ENCODE measurements at places on chromosomes 7 and 10.
A peak's percentile ranks its signal among the peaks of the same experiment; 100 is the strongest.

DNA sequence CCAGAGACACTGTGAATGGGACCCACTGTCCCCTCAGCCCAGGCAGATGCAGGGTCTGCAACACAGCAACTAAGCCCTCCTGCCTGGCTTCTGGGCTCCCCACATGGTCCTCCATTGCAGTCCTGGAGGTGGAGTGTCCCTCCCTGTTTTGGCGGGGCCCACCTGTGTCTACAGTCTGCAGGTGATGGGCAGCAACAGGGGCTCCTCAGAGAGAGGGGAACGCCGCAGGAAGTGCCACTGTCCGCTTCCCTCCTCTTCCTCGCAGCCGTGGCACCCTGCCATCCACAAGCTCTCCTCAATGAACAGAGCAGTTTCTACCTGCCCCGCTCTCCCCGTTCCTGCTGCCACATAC is 9.3 kb downstream of the CAMK2G start:
- peak; percentile 47 for DNase-seq

DNA sequence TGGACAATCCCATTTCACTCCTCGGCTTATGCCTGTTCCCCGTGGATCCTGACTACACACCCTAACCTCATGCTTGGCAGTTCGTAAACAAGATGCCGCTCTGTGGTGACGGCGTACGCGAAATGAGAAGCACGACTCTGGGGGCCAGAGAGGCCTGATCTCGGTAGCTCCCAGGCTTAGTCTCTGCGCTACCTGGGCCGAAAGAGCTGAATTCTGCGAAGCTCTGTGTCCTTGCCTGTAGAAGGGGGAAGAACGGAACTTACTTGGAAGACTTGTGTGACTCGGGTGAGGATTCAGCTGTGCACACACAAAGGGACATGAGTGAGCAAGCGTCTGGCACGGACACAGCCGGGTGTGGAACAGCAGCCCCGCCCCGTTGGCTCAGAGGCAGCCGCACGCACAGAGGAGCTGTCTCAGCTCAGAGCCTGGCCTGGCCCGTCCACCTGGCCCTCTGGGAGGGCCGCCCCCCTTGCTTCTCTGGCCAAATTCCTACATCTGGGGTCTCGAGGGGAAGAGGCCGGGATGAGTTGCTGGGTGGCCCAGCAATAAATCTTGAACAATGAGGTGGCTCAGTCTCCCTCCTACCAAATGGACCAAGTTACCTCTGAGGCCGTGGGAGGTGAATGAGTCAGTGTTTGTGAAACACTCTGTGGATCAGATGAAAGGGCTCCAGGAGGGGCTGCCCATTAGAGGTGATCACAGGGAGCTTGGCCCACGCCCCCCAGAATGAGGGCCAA is 83.8 kb downstream of the PDGFA start:
- no peak for DNase-seq

DNA sequence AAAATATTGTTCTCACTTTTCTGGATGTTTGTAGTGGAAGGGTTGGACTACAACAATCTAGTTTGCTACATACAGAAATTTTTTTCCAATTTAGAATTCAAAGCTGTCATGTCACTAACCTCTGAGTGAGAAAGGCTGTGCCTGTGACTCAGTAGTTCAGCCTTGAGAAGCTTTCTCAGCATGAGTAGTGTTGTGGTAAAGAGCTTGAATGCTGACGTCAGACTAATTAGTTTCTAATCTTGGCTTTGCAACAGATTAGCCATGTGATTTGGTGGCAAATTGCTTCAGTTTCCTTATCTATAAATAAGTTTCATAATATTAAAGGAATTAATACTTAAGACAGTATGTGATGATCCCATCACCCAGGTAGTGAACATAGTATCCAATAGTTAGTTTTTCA is 83.8 kb downstream of the ABCA13 start:
- DNase-seq: peak; percentile 7

DNA sequence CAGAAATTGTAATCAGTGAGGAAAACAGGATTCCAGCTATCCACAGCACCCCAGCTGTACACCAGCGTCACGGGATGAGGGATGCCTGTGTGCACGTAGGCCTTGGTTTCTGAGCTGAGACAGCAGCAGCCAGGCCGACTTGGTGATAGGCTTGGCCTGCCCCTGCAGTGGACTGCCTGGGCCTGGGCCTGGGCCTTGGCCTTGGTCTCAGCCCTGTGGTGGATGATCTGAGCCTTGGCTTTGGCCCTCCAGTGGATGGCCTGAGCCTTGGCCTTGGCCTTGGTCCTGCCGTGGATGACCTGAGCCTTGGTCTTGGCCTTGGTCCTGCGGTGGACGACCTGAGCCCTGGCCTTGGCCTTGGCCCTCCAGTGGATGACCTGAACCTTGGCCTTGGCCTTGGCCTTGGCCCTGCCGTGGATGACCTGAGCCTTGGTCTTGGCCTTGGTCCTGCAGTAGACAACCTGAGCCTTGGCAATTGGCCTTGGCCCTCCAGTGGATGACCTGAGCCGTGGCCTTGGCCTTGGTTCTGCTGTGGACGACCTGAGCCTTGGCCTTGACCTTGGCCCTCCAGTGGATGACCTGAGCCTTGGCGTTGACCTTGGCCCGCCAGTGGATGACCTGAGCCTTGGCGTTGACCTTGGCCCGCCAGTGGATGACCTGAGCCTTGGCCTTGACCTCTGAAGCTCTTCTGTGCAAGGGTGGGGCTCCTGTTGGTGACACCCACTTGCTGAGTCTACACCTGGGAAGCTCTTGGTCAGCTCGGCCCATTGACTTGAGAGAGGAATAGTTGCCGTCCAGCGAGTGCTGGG is 93.8 kb downstream of the CUX1 start:
- no peak for DNase-seq

All from activated naive CD4-positive, alpha-beta T cell treated with anti-CD3 and anti-CD28 coated beads for 36 hours (primary cell).